ENCODE measurements at places on chromosomes 6 and 20. TPM values are rescaled to one million over a fixed set of nuclear protein-coding genes. Genes with fewer than 3 reads are reported as not detected.

PTK7 gene
- total RNA-seq, result 308 TPM

SLC35A1 gene
- 24.0 TPM for total RNA-seq

LY6G6D gene
- total RNA-seq, result 0.67 TPM

ATP6V1G2 gene
- total RNA-seq, result 2.5 TPM

IL20RA gene
- 2.1 TPM for total RNA-seq

ITPR3 gene
- total RNA-seq, result 6.4 TPM

SCGN gene
- not detected for total RNA-seq

MRPS18A gene
- total RNA-seq, result 46.0 TPM

EYA2 gene
- total RNA-seq, result 10.2 TPM

SCP2D1 gene
- total RNA-seq, result not detected

CDH4 gene
- 1.6 TPM for total RNA-seq

C6orf15 gene
- total RNA-seq, result not detected

MMP24OS gene
- total RNA-seq, result 61.4 TPM

HDGFL1 gene
- 0.11 TPM for total RNA-seq

TMC2 gene
- total RNA-seq, result 0.07 TPM

ZSCAN31 gene
- 5.8 TPM for total RNA-seq

WFDC10B gene
- total RNA-seq, result not detected

SLC2A10 gene
- total RNA-seq, result 23.8 TPM

POPDC3 gene
- 10.1 TPM for total RNA-seq

GMPR gene
- 4.0 TPM for total RNA-seq

TINAG gene
- not detected for total RNA-seq

SLA2 gene
- total RNA-seq, result 0.18 TPM

OPRM1 gene
- not detected for total RNA-seq

COL20A1 gene
- total RNA-seq, result 0.16 TPM

ADGB gene
- not detected for total RNA-seq

TBCC gene
- 20.3 TPM for total RNA-seq

RSPO3 gene
- 30.1 TPM for total RNA-seq

ECT2L gene
- 0.40 TPM for total RNA-seq

OTOR gene
- total RNA-seq, result not detected

NKAIN2 gene
- 0.13 TPM for total RNA-seq

HLA-DQB1 gene
- total RNA-seq, result 9.8 TPM

LHFPL5 gene
- not detected for total RNA-seq

MUC21 gene
- not detected for total RNA-seq

PBOV1 gene
- total RNA-seq, result not detected

SLC17A2 gene
- not detected for total RNA-seq

LINC00237 gene
- not detected for total RNA-seq

NXT1 gene
- 24.8 TPM for total RNA-seq

OR2B3 gene
- total RNA-seq, result not detected

SLC17A9 gene
- total RNA-seq, result 5.3 TPM

KCNS1 gene
- not detected for total RNA-seq

ELOVL4 gene
- 3.6 TPM for total RNA-seq

SLC52A3 gene
- total RNA-seq, result 0.25 TPM

MUCL3 gene
- not detected for total RNA-seq

IMPG1 gene
- total RNA-seq, result not detected

DUSP15 gene
- 10.4 TPM for total RNA-seq

SIRPA gene
- total RNA-seq, result 6.8 TPM

NUS1 gene
- total RNA-seq, result 30.2 TPM

ANGPT4 gene
- 0.35 TPM for total RNA-seq

SLC32A1 gene
- not detected for total RNA-seq

PGC gene
- total RNA-seq, result not detected

CGA gene
- total RNA-seq, result not detected

FOXF2 gene
- total RNA-seq, result 0.27 TPM

ENPP3 gene
- 0.89 TPM for total RNA-seq

MOG gene
- 1.4 TPM for total RNA-seq

RSPH9 gene
- total RNA-seq, result 0.88 TPM

DPPA5 gene
- not detected for total RNA-seq
